ENCODE measurements at places on chromosomes 5 and 9. TPM values are rescaled to one million over a fixed set of nuclear protein-coding genes. Genes with fewer than 3 reads are reported as not detected.
A peak's percentile ranks its signal among the peaks of the same experiment; 100 is the strongest.

DNA sequence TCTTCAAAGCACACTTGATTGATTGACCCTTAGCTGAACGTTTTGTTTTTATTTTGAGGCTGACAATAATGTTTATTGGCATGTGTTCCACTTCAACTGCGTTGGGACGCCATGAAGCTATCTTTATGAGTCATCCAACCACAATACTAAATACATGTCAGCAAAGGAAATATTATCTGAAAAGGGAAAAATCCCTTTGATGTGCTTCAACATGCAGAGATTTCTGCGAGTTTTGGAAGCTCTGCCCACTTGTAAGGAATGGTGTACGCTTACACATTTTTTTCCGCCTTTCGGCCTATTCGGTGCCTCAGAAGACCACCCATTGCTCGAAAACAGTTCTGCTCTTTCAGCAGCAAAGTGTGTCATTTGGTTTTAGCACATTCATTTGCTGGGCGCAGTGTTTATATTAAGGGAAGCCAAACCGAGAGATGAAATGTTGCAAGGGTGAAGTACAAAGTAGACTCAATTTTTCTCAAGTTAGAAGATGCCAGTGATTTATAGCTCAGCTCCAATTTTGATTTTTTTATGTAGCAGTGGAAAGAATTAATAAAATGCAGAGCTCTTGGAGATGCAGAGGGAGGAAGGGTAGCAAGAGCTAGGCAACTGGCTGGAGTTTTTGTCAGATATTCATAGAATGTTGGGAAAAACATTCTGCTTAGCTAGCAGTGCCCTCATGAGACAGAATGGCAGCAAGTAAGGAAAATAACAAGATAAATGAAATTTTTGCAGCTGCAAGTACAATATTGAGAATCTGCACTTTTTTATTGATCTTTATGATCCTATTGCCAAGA is 68.9 kb downstream of the PRDM6 start:
- no peaks in the 10 kb centered on the region for H3K27me3 ChIP-seq
- no peak overlapping the region for H3K27ac ChIP-seq
- no peak overlapping the region for H3K4me3 ChIP-seq
- no peaks in the 10 kb centered on the region for H3K36me3 ChIP-seq

Gene MOB3B
- 21.9 TPM for total RNA-seq

DNA sequence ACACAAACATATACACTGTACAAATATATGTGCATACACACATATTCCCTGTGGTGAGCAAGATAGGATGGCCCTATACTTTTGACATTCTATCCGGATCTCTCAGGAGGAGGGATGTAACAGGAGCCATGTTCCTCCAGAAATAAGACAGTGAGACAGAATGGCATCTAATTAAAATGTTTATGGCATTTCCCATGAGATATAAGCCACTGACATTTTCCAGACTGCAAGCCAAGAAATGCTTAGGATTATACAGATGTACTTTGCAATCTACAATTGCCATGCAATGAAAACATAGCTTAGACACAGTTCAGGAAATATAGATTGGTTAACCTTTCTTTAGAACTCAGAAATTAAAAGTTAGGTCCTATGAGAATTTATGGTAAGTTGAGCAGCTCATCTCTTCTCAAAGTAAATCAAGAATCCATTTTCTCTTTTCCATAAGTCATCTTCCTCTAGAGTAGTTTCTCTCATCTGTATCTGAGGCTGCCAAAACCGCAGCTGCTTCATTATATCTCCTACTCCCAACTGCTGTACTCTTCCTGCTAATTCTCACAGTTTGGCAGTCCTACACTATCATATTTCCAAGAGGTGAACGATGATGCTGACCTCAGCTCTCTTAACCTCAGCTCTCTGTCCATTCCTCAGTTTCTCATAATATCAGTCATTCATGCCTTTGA is 1719.1 kb downstream of the MAT2B start:
- H3K4me3 ChIP-seq, result no peak overlapping the region
- no peak for DNase-seq
- H3K27ac ChIP-seq, result no peak overlapping the region
- no peaks in the 10 kb centered on the region for H3K4me1 ChIP-seq

DNA sequence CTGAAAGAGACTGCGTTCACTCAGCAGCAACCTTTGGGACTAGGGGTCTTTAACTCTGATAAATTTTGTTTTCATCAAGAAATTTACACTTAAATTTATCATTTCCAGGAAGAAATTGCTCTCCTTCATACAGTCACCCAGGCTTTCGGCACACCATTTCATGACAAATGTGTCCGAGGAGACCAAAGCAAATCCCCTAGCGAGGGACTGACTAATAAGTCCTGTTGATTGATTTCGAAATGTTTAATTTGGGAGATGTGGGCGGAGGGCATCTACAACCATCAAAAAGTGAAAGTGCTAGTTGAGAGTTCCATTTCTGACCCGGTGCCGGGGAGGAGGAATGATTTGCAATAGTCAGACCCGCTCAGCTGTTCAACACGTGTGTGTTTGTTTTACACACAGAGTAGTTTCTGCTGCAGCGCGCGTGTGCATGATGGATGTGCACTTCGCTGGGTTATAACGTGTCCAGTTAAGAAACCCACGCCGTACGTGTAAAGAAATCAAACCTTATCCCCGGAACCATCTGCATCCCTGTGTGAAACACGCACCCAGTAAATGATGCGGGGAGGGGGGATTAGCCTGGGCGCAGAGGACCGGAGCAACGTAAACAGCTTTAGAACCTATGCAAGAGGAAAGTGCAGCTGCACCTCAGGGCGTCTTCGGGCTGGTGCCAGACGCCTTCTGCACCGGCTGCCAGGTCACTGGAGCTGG is 845 bp upstream of the NR4A3 start:
- H3K4me1 ChIP-seq, result peaks cover 51% of the 10 kb centered on the region
- H3K4me3 ChIP-seq, result peak overlapping the region; percentile 67
- no peaks in the 10 kb centered on the region for H3K36me3 ChIP-seq
- peaks cover 32% of the 10 kb centered on the region for H3K27me3 ChIP-seq
- peak; percentile 86 for DNase-seq

DNA sequence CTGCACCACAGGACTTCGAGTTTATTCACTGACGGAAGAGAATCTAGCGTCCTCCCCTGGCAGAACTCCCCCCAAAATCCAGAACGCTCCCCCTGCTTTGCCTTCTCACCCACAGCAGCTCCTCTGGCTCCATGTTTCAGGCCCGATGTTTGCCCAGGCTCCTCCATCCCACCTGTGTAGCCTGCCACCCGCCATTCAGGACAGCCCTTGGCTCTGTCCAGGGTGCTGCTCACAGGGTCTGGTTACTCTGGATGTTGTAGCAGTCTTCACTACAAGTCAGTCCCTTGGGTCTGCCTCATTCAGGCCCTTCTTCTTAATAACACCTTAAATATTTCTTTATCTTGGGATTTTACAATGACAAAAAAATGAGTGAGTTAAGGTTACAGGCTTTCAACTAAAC is 41.3 kb upstream of the SV2C start:
- H3K36me3 ChIP-seq, result no peaks in the 10 kb centered on the region
- no peak overlapping the region for H3K27ac ChIP-seq
- peaks cover 10% of the 10 kb centered on the region for H3K27me3 ChIP-seq
- no peak overlapping the region for H3K4me3 ChIP-seq

Gene FAM174A
- total RNA-seq, result 26.7 TPM

Gene SLC6A7
- not detected for total RNA-seq

DNA sequence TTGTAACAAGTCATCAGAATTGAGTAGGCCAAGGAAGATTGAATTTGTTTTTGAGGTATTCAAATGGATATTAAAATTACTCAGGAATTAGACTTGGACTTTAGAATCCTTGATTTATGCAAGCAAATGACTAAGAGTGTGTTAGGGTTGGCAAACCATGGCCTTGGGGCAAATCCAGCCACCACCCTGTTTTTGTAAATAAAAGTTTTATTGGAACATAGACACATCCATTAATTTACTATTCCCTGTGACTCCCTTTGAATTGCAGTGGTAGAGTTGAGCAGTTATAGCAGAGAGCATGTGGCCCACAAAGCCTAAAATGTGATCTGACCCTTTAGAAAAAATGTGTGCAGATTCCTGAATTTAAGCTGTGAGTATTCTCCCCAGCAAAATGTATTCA is 115.6 kb downstream of the WDR70 start:
- H3K27me3 ChIP-seq, result no peaks in the 10 kb centered on the region
- H3K27ac ChIP-seq, result no peak overlapping the region
- no peak for DNase-seq
- H3K36me3 ChIP-seq, result peaks cover 45% of the 10 kb centered on the region
- H3K4me1 ChIP-seq, result no peaks in the 10 kb centered on the region

Gene SMIM33
- 0.24 TPM for total RNA-seq

- no peaks in the 10 kb centered on the region for H3K4me1 ChIP-seq
- no peak overlapping the region for H3K27ac ChIP-seq
- H3K36me3 ChIP-seq, result peaks cover 2% of the 10 kb centered on the region
- H3K27me3 ChIP-seq, result no peaks in the 10 kb centered on the region
- DNase-seq, result no peak
Measured at GRCh38 chr9:93636667-93637066, 60.3 kb downstream of the PHF2 start.

DNA sequence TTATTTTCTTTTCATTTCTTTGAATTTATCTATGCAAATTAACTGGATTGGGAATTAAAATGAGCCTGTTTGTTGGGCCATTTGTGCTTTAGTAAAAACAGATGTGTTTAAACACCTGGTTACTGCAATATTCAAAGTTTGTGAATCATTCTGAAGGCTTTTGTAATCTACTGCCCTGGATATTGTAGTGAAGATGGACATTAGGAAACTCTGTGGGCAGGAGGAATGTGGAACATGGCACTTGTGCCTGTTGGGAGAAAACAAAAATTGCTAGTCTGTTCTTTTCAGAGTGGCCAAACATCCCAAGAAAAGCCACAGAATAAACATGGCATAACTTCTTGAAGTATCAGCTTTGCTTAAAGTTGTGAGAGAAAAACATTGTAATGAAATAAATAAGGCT is 40.8 kb downstream of the CHSY3 start:
- no peaks in the 10 kb centered on the region for H3K27me3 ChIP-seq
- H3K4me1 ChIP-seq, result no peaks in the 10 kb centered on the region
- DNase-seq, result no peak
- no peaks in the 10 kb centered on the region for H3K36me3 ChIP-seq
- H3K27ac ChIP-seq, result no peak overlapping the region
- no peak overlapping the region for H3K4me3 ChIP-seq

DNA sequence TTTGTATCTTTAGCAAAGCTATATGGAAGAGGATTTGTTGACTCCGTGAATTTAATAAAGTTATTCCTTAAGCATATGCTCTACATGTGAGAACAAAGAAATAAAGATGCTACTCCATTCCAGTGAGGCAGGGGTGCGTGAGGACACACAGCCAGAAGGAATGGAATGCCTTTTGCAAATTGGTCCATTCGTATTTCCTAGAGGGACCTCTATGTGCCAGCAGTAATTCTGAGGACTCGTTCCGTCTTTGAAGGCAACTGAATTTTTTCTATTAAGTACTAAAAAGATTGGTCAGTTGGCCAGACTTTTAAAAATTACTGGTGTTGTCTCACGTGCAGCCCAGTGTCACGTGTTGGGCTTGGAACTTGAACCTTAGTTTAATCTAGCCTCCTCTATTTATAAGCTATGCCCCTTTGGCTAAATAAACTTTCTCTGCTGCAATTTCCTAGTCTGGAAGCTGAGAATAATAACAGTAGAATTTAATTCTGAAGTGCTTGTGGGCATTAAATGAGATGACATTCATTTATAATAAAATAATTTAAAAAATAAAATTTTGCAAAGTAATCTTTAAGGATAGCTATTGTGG is 13.9 kb downstream of the RAI14 start:
- H3K27ac ChIP-seq, result no peak overlapping the region
- H3K4me1 ChIP-seq, result no peaks in the 10 kb centered on the region
- H3K27me3 ChIP-seq, result no peaks in the 10 kb centered on the region
- no peaks in the 10 kb centered on the region for H3K36me3 ChIP-seq
- H3K4me3 ChIP-seq, result no peak overlapping the region

Gene CBY3
- not detected for total RNA-seq

DNA sequence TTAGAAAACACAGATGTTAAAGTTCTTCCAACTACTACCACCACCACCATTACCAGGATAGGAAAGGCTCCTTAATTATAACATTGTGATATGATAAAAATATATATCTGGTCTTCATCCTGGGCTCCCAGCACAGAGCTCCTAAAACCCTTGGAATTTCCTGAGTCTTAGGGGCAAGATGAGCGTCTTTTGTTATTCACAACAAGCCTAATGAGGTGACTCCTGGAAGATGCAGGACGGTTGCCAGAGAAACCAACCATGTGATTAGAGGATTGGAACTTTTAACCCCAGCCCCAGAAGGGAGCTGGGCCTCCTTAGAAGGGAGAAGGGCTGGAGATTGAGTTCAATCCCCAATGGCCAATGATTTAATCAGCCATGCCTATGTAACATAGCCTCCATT is 148.0 kb upstream of the ADRA1B start:
- H3K4me3 ChIP-seq, result no peak overlapping the region
- no peak for DNase-seq
- peaks cover 10% of the 10 kb centered on the region for H3K27me3 ChIP-seq

- peaks cover 12% of the 10 kb centered on the region for H3K36me3 ChIP-seq
- H3K27ac ChIP-seq, result peak overlapping the region; percentile 90
- peaks cover 11% of the 10 kb centered on the region for H3K4me1 ChIP-seq
- H3K4me3 ChIP-seq, result peak overlapping the region; percentile 91
Measured at GRCh38 chr9:127716412-127716811, 533 bp downstream of the TTC16 start.

- no peaks in the 10 kb centered on the region for H3K36me3 ChIP-seq
- no peak overlapping the region for H3K4me3 ChIP-seq
- H3K4me1 ChIP-seq, result no peaks in the 10 kb centered on the region
Measured at GRCh38 chr5:122638581-122638980, 136.3 kb upstream of the SNX2 start.

DNA sequence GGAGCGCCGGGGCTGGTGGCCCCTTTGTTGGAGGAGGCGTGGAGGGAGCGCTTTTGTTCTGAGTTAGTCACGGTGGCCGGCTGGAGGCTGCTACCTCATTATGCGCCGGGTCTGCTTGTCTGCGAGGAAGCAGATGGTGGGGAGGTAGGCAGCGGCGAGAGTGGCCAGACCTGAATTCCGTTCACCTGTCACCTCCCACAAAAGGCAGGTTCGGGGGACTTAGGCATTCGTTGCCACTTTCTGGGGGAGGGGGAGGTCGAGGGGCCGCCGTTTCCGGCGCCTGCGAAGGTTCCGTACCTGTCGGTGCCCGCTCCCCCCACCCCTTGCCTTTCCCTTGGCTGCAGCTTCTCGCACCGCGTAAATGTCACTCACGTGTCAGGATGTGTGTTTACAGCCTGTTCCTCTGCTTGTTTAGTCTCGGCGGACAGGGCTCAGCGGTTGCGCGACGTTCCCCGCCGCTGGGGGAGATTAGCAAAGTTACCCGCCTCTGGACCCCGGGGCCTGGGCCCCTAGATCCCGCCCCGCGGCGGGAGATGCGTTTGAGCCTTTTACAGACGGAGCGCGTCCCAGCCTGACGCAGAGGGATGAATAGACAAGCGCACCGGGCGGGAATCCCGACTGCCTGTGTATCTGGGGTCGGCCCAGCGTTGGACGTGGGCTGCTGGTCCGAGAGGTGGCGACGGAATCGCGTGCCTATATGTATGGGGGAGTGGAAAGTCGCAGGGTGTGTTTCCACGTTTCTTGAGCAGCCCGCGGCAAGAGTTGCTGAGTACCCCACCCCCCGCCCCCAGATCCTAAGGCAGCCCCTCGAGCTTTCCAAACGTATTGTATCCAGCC is 2.7 kb upstream of the LHX2 start:
- H3K4me3 ChIP-seq, result peak overlapping the region; percentile 8
- peaks cover 64% of the 10 kb centered on the region for H3K4me1 ChIP-seq
- H3K27ac ChIP-seq, result no peak overlapping the region
- H3K36me3 ChIP-seq, result no peaks in the 10 kb centered on the region
- DNase-seq, result no peak

Gene RGS7BP
- total RNA-seq, result 1.2 TPM
